ENCODE measurements at places on chromosomes 11 and 22.

DNA sequence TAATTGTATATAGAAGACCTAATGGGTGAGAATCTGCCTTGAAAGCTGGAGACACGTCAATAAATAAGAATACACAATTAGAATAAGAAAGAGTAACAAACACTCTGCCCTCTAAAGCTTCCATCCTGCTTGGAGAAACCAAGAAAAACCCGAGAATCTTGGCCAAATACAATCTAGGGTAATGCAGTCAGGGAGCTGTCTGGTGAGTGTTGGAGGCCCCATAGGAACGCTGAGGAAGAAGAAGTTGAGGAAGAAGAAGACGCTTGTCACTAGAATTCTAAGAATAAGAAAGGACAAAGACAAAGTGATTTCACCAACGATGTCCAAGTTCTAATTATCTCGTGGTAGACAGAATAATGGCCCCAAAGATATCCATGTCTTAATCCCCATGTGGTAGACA lies 4485.9 kb upstream of the OR11H1 start:
- DNase-seq = no peak

- DNase-seq = no peak
Measured at GRCh38 chr11:109041876-109042275, 377.0 kb downstream of the DDX10 start.

DNA sequence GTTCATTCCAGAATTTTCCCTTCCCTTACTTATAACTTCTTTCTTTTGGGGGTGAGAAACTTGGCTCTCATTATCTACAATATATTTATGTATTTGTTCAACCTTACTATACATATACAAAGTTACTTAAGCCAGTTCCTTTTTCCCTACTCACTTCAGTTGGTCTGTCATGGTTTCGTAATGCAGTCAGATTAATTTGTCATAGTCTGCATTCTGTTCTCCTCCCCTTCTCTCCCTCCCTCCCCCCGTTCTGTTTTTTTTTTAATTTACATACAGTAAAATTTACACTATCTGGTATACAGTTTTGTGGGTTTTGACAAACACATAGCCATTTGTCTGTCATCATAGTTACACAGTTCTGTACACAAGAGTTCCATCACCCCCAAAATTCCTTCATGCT lies 71.8 kb upstream of the ADORA2A start:
- DNase-seq = no peak

- DNase-seq = peak; percentile 75
Measured at GRCh38 chr11:70397983-70398833, at the start of gene CTTN. CTTN (plus strand) TSS chr11:70398529; CDS start chr11:70407298, 8,769 bp downstream.

GRCh38 chr11:9053316-9054035 lies 37.9 kb downstream of the SCUBE2 start:
- no peak for DNase-seq

DNA sequence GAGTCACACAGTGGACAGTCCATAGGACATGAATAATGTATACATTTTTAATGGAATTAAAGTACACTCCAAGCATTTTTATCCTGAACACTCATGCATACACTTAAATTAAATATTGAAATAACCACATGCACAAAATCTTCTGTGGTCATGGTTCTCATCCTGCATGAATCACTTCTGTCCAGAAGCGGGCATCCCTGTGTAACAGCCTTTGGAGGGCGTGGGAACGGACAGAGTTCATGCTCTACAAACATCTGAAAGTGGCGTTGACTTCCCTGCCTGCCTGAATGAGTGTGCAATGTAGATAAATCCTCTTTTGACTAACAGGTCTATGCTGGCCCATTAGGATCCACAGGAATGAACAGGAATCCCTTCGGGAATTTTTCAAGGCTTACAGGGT lies 780.2 kb downstream of the BRD1 start:
- DNase-seq = peak; percentile 5

GRCh38 chr11:70005107-70005818 lies 72.9 kb upstream of the ANO1 start:
- no peak for DNase-seq

GRCh38 chr11:46865340-46865739 lies 19.3 kb upstream of the CKAP5 start:
- DNase-seq = no peak

DNA sequence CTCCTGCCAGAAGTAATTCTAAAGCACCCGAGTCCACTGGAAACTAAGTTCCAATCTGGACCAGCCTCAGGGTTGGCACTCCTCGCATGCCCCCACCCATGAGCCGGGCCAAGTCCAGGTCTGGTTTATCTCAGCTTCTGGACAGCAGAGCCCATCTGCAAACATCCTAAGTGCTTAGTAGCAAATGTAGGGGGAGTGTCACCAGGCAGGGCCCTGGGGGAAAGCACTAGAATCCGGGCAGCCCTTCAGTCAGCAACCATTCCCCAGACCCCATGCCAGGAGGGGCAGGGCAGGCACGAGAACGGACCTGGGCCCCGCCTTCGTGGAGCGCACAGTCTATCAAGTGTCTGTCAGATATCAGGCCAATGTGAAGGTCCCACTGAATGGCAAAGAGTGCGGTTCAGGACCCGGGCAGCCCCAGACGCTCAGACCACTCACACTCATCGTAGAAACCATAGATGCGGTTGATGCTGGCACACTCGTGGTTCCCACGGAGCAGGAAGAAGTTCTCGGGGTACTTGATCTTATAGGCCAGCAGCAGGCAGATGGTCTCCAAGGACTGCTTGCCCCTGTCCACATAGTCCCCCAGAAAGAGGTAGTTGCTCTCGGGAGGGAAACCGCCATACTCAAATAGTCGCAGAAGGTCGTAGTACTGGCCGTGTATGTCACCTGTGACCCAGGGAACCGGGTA lies 1.3 kb downstream of the PPP1CA start:
- no peak for DNase-seq

DNA sequence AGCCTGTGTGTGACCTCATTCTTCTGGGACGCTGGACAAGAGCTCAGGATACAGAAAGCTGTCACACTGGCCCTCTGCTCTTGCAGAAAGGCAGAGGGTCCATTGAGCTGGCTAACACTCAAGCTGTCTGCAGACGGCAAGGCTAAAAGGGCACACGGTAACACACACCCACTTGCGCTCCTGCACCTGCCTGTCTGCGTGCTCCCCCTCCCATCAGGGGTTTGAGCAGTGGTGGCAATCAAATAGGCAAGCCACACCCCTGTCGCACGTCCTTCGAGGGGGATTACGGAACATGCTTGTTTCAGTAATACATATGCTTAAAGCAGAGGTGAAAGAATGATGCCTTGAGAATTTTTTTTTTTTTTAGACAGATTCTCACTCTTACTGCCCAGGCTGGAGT lies 7.1 kb upstream of the QSER1 start:
- DNase-seq = peak; percentile 38

- no peak for DNase-seq
Measured at GRCh38 chr22:27669798-27670599, 131.6 kb downstream of the MN1 start.

DNA sequence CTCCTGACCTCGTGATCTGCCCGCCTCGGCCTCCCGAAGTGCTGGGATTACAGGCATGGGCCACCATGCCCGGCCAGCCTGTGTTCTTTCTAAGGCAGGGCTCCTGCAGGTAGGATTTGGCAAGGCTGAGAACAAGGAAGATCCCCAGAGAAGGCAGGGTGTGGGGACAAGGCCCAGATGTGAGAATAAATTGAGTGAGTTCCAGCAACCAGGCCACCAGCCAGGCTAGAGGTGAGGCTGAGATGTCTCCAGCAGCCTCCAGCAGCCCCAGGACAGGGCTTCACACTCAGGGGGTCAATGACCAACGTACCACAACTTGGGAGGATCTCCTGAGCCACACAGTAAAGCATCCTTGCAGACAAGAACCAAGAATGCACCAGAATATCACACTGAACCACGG lies 75.1 kb downstream of the BUD13 start:
- no peak for DNase-seq

GRCh38 chr22:18044548-18045271 lies 20.3 kb upstream of the MICAL3 start:
- no peak for DNase-seq

DNA sequence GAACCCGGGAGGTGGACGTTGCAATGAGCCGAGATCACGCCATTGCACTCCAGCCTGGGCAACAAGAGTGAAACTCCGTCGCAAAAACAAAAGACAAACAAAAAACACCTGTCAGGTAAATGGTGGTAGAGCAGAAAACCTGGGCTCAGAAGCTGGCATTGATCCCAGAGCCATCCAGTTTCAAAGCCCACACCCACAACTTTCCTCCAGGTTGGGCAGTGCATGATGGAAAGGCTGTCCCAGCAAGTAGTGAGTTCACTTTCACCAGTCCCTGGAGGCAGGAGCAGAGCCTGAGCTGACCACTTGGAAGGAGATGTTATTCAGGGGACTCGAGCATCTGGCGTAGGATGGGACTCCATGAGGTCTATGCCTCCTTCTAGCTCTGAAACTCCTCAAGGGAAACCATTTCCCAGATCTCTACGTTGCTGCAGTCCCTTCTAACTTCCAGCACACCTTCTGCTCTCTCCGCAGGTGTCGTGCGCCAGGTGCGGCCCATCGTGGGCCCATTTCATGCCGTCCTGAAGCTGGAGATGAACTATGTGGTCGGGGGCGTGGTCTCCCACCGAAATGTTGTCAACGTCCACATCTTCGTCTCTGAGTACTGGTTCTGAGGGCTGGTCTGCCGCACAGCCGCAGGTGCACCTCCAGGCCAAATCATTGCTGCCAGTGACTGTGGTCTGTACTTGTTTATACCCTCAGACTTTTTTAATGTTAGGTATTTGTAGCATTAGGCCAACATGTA lies 71.6 kb upstream of the ATXN10 start:
- no peak for DNase-seq

DNA sequence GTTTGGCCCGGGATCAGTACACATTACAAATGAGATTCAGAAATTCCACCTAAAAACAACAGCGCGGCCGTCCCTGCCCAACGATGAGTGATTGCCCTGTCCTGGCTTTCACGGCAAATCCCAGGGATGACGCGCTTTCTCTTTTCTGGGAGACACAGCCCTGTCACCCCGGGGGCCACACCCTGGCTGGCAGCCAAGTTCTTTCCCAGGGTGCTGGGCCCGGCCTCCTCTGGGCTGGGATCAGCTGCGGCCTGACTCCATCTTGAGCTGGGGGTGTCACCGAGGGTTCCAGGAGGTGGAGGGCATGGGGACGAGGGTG lies 82.7 kb downstream of the FBLN1 start:
- no peak for DNase-seq

DNA sequence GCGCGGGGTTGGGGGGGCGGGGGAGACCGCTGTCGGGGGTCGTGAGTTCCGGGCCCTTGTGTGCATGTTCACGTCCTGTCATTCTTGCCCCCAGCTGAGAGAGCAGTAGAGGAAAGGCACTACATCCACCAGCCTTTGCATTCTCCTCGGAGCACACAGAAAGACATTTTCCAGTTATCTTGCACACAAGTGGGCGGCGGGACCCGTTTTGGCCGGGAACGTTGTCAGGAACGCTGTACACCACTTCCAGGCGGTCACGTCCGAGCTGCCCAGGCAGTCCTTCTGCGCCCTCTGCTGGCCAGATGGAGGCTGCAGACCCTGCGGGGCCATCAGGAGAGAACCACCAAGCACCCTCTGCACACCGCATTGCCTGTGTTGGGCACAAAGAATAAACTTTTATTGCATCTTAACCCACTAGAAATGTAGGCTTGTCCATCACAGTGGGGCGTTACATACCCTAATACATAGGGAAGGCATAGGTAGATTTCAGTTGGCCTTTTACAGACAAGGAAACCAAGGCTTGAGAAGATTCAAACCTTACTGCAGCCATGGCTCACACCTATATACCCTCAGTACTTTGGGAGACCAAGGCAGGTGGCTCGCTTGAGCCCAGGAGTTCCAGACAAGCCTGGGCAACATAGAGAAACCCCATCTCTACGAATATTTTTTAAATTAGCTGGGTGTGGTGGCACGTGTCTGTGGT lies 2.8 kb upstream of the CDKN1C start:
- peak; percentile 69 for DNase-seq

DNA sequence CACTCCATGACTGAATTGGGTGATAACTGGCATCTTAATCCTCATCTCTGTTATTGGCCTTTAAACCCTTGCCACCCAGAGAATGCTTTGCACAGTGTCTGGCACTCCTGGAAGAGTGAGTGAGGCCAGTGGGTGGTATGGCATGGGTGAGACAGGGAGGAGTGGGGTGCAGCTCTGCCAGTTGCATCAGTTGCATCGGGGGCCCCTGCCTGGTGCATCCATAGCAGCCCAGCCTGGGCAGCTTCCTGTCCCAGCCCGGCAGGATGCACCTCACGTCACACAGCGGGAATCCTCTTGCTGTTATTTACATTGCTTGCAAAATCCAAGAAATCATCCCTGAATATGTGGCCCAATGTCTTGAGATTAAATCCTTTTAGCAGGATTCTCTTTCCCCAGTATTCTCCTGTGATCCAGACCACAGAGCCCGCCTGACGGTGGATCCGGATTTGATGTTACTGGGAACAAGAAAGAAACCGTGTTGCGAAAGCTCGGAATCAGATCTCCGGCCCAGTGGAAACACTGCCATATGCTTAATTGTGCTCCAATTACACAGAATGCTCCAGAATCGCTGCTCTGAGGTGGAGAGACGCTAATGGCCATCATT lies 37.6 kb upstream of the MN1 start:
- DNase-seq = no peak

DNA sequence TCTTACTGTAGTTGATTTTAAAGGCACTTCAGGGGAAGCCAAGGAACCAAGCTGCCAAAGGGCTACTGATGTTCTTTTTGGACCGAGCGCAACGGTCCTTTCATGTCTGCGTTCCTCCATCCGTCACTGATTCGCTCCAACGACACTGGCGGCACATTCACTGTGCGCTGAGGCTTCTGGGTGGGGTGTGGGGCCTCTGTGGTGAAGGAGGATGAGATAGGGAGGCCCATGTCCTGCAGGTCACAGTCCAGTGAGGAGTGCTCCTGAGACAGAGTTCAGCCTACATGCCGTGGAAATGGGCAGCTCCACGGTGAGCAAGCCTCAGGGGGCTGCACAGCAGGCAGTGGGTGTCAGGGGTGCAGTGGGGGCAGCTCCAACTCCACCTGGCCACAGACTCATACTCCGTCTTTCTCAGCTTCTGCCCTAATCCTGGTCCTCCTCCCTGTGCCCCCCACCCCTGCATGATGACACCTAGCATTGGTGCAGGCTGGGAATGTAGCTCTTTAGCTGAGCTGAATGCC lies 87.8 kb upstream of the SHANK2 start:
- DNase-seq = no peak

- DNase-seq = peak; percentile 67
Measured at GRCh38 chr11:71504531-71504930, 22.5 kb upstream of the KRTAP5-7 start.

DNA sequence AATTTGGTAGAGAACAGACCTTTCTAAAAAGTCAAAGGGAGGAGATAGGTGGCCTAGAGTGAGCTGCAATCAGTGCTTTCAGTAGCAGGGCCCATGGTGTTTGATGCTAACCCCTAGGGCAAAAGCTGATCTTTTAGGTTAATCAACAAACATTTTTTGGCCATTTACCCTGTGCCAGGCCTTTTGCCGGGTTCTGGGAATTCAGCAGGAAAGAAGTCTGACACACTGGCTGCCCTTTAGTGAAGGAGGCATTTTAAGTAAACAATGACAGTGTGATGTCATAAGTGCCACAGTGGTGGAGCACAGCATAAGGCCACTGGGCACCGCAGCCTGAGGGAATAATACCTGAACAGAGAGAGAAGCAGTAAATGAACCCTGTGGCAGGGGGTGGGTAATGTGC lies 29.0 kb downstream of the C22orf31 start:
- DNase-seq = no peak

GRCh38 chr11:35270342-35270741 lies 131.4 kb downstream of the CD44 start:
- no peak for DNase-seq

- DNase-seq = no peak
Measured at GRCh38 chr11:118106789-118107335, 20.1 kb upstream of the SMIM35 start.

All from NCI-H748 treated with DMSO at 0.1 percent for 48 hours (cell line).